ENCODE measurements at places on chromosomes 3 and 15.

DNA sequence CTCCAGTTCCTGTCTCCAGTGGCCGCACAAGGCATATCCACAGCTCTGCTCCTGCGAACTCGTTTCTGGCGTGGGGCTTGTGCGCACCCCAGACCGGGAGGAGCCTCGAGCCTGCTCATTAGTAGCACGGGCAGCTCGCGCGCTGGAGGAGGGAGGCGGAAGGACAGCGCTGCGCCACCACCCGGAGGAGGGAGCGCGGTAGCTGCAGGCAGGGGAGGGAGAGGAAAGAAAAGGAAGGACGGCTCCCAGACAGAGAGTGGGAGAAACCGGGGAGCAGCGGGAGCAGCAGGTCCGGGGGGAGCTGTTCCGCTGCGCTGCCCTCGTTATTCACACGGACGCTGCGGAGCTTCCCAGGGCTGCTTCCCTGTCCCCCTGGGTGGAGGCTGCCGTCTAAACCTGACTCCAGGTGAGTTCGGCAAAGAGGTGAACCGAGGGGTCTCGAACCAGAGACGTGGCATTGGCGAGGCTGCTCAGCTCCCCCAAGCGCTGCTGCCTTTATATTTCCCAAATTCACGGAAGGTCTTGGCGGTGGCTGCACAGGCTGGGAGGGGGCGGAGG, 121.3 kb upstream of the ZNF717 start:
- DNase-seq: peak; percentile 10

- no peak for DNase-seq
Observed at GRCh38 chr3:36409862-36410261, 29.6 kb downstream of the STAC start.

DNA sequence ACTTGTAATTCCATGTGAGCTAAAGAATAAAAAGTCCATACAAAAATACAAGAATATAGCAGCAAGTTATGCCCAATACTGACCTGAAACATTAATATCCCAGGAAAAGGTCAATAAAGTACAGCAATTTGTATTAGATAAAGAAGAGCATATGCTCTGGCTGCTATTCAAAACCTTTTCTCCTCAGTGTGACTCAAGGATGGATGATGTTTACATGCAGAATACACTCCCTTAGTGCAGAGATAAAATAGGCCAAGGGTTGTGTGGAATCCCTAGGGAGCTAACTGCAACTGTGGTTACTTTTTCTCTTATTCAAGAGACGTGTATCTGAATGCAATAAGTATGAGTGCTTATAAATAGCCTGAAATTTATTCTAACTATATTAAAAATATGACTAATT, 78.7 kb downstream of the SLC9A9 start:
- no peak for DNase-seq

DNA sequence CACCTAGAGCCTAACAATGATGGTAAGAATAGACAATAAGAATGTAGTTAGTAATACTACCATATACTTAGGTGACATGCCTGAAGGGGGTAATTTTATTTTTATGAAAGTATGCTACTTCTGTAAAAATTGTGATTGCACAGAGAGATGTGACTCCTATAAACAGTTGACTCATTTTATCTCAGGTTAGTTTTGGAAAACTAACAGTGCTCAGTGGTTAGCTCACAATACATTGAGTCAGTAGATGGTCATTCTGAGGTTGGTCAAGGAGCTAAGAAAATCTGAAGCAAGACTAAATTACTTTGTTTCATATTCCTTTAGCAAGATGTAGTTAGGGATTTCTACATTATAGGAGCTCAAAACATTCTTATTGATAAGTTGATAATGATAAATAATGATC, 271.0 kb downstream of the EDEM1 start:
- no peak for DNase-seq

DNA sequence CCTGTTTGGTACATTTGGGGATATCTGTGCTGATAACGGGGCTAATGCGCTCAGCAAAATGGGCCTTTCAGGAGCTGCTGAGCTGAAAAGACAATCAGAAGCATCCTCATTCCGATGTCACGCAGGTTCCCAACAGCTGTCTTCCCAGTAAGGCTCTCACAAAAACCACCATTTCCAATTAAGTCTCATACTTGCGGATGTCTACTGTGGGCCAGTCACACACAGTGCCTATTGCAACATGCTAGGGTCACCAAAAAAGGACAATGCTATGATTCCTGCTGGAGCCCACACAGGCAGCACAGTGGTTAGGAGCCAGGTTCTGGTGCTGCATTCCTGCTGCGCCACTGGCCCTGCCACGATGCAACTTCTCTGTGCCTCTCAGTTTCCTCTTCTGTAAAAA, 16.4 kb upstream of the LDHAL6B start:
- no peak for DNase-seq
